A673 (cell line): ENCODE measurements at places on chromosomes 13 and 19. TPM values are rescaled to one million over a fixed set of nuclear protein-coding genes. Genes with fewer than 3 reads are reported as not detected.

SIGLEC12 gene
- not detected in 2 replicates for total RNA-seq

DNA sequence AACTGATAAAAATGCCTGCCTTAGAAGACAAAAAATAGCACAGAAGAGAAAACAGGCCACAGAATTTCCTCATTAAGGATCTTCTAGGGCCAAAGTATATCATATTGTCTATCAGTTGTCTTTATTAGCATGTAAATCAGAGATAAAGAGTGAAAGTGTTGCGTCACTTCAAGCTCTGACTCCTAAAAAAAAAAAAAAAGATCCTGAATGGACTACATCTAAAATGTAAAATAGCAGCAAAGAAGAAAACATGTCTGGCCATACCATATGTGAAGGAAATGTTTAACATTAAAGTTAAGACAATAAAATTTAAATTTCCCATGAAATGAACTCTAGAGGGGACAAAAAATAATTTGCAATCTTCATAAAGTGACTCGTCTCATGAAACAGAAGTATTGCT, 237.4 kb downstream of the PCDH9 start:
- no peak overlapping the region for H3K27ac ChIP-seq
- H3K4me3 ChIP-seq: no peak overlapping the region
- H3K27me3 ChIP-seq: peaks cover 56% of the 10 kb centered on the region

ZNF223 gene
- total RNA-seq: 4.5 and 5.6 TPM in 2 replicates

GRCh38 chr13:110627351-110627750, 12.0 kb downstream of the NAXD start:
- no peak for DNase-seq
- no peak overlapping the region for H3K4me3 ChIP-seq
- H3K36me3 ChIP-seq: peaks cover 3% of the 10 kb centered on the region
- H3K4me1 ChIP-seq: peaks cover 10% of the 10 kb centered on the region

GRCh38 chr13:73268306-73268705, 209.5 kb downstream of the KLF5 start:
- H3K4me1 ChIP-seq: peaks cover 3% of the 10 kb centered on the region
- H3K36me3 ChIP-seq: no peaks in the 10 kb centered on the region
- no peak overlapping the region for H3K4me3 ChIP-seq

NLRP11 gene
- total RNA-seq: 0.46 and 0.52 TPM in 2 replicates

- H3K27me3 ChIP-seq: no peaks in the 10 kb centered on the region
- no peak overlapping the region for H3K27ac ChIP-seq
- no peak for DNase-seq
- H3K4me3 ChIP-seq: no peak overlapping the region
- no peaks in the 10 kb centered on the region for H3K36me3 ChIP-seq
- peaks cover 6% of the 10 kb centered on the region for H3K4me1 ChIP-seq
Observed at GRCh38 chr19:55471266-55471665, 5.2 kb upstream of the ZNF628 start.

DNA sequence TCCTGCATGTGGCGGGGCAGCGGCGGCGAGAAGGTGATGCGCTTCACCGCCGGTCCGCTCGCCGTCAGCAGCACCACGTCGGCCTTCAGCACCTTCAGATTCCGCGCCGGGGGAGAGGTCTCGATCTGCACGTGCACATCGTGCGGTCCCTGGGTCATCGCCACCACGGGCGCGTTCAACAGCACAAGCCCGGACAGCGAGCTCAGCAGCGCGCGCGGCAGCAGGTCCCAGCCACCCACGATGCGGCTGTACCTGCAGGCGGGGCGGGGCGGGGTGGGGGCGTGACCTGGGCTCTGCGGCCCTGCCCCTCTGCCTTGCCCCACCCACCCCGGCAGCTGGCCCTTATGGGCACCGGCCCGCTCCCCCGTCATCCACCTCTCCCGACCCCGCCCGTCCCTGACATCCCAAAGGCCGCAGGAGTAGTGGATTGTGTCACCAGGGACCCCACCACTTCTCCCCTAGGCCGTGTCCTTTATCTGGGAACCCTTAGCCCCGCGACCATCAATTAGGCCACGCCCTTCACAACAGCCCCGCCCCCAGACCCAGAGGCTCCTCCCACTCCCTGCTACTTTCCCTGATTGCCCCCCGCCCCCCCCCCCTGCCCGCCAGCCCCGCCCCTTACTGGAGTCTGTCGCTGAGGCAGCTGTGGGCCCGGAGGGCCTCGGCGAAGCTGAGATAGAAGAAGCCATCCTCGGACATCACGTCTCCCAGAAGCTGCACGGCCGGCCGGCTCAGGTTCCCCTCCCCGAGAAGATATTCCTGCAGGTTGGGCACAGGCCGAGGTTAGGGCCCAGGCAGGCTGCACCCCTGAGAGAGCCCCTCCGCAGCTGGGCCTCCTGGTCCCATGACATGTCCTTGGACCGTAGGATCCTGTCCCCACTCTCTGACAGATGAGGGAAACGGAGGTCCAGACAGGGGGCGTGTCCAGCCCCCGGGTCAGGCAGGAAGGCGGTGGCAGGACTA, 6.1 kb downstream of the IL4I1 start:
- H3K4me1 ChIP-seq: no peaks in the 10 kb centered on the region
- no peak for DNase-seq
- H3K4me3 ChIP-seq: peak overlapping the region; percentile 20

DNA sequence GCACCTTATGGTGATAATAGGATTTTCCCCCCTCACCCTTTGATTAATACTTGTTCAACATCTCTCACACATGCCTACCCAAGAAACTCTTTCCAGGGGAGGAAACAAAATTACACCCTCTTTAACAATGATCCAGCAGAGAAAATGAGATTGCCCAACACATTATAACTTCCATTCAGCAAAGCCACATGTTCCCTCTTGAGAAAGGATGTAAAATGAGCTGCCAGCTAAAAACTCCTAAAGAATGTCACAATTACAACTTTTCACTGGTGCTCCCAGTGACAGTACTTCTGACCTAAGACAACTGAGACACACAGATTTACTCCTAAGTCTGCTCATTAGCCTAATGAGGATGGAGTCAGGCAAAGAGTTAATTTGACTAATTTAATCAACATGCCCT, 621.4 kb downstream of the DIAPH3 start:
- no peaks in the 10 kb centered on the region for H3K27me3 ChIP-seq
- peak; percentile 95 for DNase-seq
- no peaks in the 10 kb centered on the region for H3K36me3 ChIP-seq
- H3K27ac ChIP-seq: peak overlapping the region; percentile 92

DNA sequence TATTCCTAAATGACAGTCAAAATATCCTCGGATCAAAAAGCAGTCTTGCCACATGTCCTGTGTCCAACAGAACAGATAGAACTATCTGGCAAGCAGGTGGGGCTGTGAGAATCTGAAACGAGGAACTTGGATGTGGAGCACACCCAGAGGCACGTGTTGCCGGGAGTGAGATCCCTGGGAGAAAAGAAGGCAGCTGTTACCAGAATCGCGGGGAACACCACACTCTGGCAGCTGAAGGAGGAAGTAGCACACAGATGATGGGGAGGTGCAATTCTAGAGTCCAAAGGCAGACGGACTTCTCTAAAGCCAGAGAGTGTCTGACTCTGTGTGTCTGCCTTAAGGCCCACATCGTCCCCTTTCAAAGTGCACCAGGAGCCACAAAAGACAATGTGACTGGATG, 22.3 kb downstream of the SLC7A1 start:
- no peak overlapping the region for H3K27ac ChIP-seq
- no peaks in the 10 kb centered on the region for H3K36me3 ChIP-seq

SCGB2B2 gene
- 0.24 and 0.28 TPM in 2 replicates for total RNA-seq

VAV1 gene
- total RNA-seq: 51.6 and 54.9 TPM in 2 replicates

DNA sequence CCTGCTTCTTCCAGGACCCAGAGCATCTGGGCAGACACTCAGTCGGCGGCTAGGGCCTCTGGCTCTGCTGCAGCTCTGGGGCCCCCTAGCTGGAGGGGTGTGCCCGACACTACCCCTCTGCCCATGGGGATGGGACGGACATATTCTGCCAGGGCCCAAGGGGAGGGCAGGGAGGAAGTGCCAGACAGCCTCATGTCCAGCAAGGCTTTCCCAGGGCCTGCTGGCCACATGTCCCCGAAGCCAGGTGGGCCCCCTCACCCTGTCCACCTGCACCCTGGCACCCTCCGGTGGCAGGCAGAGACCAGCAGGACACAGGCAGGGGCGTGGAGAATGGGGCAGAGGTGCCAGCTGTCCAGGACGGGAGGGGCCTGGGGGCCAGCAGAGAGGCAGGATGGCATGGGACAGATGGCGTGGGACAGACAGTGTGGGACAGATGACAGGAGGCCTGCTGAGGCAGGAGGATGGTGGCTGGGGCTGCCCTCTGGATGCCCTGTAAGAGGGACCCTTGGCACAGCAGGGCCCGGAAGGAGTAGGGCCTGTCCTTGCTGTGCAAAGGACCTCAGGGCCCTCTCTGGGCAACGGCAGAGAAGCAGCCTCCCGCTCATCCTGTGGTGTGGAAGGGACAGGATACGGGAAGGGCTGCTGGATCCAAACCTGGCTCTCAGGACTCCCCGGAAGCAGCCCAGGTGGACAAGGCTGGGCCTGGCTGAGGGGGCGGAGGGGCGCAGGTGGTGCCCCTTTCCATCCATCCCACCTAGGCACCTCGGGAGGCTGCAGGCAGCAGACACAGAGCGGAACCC, 29.1 kb downstream of the CEBPG start:
- DNase-seq: no peak
- H3K27ac ChIP-seq: no peak overlapping the region
- H3K4me3 ChIP-seq: no peak overlapping the region
- H3K27me3 ChIP-seq: no peaks in the 10 kb centered on the region
- H3K4me1 ChIP-seq: no peaks in the 10 kb centered on the region
- no peaks in the 10 kb centered on the region for H3K36me3 ChIP-seq

SIAH3 gene
- 4.6 and 5.8 TPM in 2 replicates for total RNA-seq
